ENCODE measurements at places on chromosomes 6 and 20.

DNA sequence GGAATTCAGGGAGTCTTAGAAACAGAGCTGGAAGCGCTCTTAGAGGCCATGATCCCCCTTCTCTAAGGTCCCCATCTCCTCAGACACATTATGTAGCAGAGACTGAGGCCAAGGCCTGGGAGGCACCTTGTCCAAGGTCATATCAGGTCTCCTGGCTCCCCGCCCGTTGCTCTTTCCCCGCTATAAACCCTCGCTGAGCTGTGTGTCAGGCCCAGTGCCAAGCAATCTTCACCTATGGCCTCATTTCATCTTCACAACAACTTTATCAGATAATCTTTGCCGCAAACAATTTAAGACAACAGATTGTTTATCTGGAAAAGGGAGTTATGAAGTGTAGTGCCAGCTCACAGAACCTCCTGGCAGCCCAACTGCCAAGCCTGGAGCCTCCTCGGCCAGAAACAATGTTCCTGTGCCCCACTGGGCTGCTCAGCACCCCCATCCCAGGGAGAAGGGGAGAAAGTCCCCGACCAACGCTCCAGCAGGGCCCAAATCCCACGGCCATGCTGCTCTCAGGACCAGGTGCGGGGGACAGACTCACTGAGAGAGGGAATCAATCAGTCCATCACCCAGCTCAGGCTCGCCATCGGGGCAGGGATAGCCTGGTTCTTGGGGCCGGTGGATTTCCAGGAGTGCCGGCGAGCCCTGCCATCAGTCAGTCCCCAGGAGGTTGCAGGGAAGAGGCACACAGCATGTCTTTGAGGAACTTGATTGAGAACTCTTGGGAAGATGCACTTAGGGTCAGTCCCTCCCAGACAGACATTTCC lies 16.9 kb upstream of the FANCE start:
- no peak for DNase-seq

- DNase-seq = no peak
Observed at GRCh38 chr6:36754582-36755434, 57.2 kb downstream of the RAB44 start.

DNA sequence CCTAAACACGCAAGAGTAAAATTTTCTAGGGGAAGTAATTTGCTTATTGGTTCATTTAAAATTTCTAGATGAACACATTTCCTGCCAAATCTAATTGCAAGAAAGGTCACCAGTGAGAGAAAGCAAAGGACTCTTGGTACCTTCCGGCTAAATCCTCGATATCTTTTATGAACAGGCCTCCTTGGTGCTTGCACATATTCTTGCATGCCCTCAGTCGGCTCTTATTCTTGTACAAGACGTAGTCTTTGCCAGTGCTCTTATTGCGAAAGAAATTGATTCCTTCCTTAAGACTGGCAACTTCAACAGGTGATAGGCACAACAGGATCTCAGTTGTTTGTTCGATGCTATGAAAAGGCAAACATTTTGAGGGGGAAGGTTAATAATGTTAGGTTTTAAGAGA lies 141.7 kb upstream of the CARMIL1 start:
- no peak for DNase-seq

- no peak for DNase-seq
Observed at GRCh38 chr6:26309731-26310142, 55.3 kb upstream of the BTN3A2 start.

GRCh38 chr6:168919470-168920179 lies 334.0 kb downstream of the THBS2 start:
- DNase-seq = no peak

DNA sequence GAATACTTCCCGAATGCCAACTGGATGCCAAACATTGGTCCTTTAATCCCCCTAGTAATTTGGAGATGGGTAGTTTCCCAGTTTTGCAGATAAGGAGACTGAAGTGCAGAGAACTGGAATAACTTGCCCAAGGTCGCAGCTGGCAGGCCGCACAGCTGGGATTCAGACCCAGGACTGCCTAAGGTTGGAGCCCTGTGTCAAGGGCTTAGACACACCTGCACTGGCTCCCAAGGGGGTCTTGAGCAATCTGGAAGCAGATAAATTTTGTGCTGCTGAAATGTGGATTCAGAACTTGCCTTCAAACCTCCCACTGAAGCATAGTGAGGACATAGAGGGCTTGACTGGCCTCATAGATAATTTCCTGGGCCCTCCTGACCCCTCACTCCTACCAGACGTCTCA lies 30.5 kb downstream of the FOXP4 start:
- DNase-seq = no peak

DNA sequence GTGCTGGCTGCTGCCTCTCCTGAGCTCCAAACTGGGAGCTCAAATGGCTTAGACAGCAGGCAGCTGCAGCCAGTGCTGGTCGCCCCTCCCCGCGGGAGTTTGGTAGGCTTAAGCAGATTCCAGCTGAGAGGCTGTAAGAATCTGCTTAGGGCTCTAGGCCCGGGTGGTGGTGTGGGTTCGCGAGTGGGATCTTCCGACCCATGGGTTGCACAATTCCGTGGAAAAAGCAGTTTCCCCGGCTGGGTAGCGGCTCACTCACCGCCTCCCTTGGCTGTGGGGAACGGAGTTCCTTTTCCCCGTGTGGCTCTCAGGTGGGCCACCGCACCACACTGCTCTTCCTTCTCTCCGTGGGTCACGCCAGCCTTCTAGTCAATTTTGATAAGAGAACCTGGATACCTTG lies 232.5 kb downstream of the PKHD1 start:
- DNase-seq = no peak

DNA sequence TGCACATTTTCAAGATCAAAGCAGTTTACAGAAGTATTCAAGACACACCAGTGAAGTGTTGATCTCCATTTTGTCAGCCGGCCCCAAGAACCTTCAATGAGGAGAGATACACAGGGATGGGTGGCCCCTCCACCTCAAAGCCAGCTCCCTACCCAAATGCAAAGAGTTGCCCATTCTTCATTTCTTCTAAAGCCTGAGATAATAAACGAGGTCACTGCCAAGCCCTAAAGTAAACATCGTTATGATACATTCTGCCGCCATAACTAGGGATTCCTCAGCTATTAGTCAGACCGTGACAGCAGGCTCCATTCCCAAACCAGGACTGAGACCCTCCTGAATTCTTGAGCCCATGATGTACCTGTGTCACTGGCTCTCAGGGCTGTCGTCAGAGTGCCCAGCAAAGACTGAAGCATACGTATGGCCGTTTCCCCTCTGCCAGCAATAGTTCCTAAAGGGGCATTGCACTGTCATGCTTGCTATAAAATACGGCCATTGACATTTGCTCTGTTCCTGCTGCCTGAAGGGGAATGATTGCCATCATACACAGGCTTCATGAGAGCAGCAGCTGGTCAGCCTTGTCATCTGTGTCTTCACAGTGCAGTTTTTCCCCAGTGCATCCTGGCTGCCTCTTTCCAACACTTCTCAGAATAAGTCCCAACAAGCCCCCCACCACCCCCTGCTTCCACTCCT lies 41.7 kb downstream of the ISM1 start:
- DNase-seq = no peak

DNA sequence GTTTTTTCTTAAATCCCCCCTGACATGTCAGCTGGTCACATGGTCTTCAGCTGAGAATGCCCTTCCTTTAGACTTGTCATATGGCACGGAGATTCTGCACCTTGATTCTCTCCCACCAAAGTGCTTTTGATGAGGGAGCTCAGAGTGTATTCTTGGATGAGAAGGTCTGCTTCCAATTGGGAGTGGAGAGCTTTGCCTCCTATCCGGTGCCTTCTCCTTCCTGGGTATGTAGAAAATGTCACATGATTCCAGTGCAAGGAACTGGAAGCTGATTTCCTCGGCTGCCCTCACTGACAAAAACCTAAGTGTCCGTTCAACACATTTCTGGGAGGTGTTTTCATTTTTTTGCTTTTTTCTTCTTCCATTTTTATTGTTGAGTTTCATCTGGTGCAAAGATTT lies 197.2 kb downstream of the TFAP2C start:
- no peak for DNase-seq

DNA sequence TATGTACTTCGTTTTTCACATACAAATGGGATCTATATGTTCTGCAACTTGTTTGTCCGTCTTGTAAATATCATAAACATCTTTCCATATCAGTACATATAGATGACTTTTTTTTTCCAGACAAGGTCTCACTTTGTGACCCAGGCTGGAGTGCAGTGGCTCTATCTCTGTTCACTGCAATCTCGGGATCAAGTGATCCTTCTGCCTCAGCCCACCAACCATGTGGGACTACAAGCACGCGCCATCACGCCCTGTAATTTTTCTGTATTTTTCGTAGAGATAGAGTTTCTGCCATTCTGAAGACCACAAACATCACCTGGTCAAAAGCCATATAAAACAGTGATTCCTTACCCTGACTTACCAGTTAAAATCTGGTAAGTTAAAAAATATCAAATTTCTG lies 37.7 kb upstream of the SYNCRIP start:
- DNase-seq = no peak

DNA sequence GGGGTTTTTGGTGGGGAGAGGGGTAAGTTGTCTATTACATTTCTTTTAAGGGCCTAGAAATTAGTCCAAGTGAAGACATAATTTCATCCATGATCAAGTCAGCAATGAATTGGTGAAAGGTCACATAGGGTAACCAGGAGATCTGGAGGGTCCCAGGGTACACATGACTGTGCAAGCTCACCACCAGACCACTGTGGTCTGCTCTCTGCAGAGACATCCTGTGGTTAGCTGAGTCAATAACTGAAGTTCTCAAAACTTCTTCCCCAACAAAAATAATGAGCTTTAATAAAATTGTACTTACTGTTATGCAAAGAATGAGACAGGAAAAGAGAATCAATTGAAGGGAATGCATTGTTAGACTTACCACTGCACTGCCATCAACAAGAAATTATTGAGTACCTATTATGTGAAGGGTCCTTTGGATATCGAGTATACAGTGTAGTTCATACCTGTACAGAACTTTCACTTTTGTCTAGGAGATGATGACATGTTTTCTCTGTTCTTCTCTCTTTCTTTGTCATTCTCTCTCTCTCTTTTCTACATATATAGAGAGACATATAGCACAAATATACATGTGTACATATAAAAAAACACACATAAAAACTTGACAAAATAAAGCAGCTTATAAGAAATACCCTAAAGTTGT lies 209.8 kb downstream of the GJA1 start:
- no peak for DNase-seq

GRCh38 chr20:37904008-37904642 lies 1.2 kb downstream of the VSTM2L start:
- no peak for DNase-seq

- no peak for DNase-seq
Observed at GRCh38 chr20:37668166-37668565, 25.7 kb upstream of the CTNNBL1 start.

GRCh38 chr20:36777576-36777975 lies 4.0 kb upstream of the DSN1 start:
- DNase-seq = no peak

DNA sequence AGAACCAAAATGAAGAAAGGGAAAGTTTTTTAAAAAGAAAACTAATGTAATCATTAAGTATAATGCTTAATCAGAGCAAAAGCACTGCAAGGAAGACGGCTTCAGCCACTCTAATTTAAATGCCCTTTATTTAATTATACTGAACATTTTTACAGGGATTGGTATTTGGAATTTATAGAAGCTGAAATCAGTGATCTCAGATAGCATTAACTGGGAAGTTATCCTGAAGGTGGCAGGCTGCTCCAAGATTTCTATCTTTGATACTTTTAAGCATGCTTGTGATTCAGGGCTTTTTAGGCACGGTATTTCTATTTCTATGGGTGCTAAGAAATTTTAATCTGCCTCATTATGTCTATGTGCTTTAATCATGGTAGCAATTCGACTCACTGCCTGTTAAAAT lies 1.3 kb upstream of the NDUFAF4 start:
- DNase-seq = no peak

DNA sequence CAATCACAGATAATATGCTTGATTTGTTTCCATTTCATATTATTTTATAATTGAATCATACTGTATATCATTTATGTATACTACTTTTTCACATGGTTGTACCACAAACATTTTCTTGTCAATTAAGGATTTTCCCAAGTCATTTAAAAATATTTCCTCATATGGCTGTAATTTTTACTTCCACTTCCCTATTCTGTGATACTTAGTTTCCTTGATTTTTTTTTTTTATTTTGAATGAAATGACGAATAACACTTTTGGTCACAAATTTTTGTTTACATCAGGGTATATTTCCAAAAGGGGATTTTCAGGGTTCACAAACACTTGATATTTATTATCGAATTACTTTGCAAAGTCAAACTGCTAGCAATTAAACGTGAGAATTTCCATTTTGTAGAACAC lies 515.6 kb downstream of the KIF16B start:
- no peak for DNase-seq

GRCh38 chr6:159608961-159609651 lies 83.9 kb downstream of the SOD2 start:
- DNase-seq = no peak

DNA sequence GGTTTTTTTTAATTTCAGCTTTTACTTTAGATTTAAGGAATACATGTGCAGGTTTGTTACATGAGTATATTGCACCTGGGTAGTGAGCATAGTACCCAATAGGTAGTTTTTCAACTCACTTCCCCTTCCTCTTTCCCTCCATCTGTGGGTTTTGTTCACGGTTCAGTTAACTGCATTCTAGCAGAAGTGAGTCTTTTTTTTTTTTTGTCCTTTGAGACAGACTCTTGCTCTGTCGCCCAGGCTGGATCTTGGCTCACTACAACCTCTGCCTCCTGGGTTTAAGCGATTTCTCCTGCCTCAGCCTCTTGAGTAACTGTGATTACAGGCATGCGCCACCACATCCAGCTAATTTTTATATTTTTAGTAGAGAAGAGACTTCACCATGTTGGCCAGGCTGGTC lies 8.7 kb downstream of the UBR2 start:
- DNase-seq = no peak

DNA sequence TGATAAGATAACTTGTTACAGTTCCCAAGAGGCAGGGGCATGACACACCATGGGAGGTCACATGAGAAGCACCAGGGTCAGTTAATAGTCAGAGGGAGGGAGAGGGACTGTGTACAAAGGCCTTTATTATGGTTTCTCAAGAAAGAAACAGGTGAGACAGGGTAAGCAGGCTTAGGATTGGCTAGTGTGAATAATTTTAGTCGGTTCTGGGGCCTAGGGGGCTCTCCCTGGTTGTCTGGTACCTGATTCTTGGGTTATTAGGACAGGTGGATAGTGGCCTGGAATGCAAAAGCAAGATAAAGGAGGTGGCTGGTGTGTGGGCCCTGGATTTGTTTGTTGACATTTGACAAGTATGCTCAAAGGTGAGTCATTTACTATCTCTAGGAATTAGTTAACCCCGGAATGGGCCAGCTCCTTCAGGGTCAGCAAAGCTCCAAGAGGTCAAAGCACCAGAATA lies 49.4 kb upstream of the MCUR1 start:
- no peak for DNase-seq

- DNase-seq = no peak
Observed at GRCh38 chr6:80197474-80197873, 91.0 kb downstream of the BCKDHB start.
